ENCODE measurements at places on chromosomes 5 and 9.

DNA sequence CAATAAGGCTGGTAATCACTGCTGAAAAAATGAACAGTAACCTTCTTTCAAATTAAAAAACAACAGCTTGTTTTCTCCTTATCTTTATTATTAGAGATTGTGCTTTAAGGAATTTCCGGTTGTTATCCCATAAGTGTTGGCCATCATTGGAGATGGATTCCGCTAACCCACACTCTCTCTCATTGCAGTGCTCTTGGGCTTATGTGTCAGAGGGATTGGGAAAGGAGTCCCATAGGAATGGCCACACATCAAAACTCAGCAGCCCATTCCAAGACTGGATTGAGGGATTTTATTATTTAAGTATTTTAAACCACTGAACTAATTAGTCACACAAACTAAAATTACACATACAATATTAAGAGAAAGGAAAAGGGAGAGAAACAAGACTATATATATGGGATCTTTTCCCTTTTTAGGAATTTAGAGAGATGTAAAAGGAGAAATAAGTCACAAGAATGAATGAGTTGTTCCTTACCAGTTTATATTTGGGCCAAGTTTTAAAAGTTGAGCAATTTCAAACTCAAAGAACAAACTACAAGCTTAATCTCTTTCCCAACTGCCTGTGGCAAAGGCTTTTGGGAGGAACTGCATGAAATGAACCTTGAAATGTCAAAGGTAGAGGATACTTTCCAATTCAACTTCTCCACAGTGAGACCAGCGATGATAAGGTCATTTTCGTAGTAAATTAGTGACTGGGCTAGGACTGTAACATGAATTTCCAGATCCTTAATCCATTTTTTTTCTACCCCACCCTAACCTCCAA, 2.4 kb downstream of the SPINK6 start:
- DNase-seq: no peak

DNA sequence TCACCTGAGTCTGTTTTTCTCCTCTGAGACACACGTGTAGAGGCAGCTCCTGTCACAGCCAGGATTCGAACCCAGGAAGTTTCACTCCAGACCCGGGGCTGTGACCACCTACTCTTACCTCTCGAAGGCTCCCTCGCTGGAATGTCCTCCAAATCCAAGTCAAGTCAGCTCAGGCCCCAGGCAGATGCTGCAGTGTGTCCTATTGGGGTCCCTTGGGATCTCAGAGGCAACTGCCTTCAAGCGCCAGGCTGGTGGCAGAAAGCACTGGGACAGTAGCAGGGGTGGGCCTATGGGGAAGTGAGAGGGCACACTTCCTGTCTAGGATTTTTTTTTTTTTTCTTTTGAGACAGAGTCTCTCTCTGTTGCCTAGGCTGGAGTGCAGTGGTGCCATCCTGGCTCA, 762 bp upstream of the ST6GALNAC4 start:
- DNase-seq: no peak

GRCh38 chr5:145938776-145939539, 2.6 kb downstream of the SH3RF2 start:
- no peak for DNase-seq

- DNase-seq: no peak
Observed at GRCh38 chr9:94971378-94972131, 245.1 kb downstream of the AOPEP start.
